ENCODE measurements at places on chromosomes 13 and 19.

GRCh38 chr19:45170146-45171106 lies 7.6 kb downstream of the TRAPPC6A start:
- DNase-seq: no peak

GRCh38 chr19:7965921-7966665 lies 22.6 kb upstream of the TIMM44 start:
- no peak for DNase-seq

DNA sequence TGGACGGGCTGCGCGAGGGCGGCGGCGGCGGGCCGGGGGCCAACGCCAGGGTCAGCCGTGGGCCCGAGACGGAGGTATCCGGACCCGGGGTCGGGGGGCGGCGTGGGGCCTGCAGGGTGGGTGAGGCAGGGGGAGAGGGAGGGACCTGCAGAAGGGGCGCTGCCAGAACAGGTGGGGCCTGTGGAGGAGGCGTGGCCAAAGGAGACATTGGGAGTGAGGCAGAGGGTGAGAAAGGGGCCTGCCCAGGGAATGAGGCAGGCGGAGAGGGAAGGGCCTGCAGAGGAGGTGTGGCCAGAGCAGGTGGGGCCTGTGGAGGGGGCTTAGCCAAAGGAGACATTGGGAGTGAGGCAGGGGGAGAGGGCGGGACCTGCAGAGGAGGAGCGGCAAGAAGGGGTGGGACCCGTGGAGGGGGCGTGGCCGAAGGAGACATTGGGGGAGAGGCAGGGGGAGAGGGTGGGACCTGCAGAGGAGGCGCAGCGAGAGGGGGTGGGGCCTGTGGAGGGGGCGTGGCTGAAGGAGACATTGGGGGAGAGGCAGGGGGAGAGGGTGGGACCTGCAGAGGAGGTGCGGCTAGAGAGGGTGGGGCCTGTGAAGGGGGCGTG lies 4.2 kb downstream of the PRR36 start:
- peak; percentile 81 for DNase-seq

DNA sequence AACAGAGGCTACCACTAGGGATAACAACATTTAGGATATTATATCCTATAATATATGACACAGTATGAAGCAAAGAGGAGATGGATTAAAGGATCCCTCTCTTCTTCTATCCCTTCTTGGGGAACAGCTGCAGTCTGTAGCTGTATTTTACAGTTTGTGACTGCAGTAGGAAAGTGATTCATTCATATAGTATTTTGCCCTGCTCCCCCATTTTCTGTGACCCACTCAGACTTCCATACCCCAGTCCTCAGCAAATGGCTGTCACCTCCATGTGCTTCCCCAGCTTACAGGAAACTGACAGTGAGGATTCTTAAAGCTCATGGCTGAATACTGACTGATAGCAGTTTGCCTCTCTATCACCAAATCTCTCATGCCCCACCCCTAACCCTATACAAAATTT lies 27.5 kb downstream of the MICU2 start:
- no peak for DNase-seq

DNA sequence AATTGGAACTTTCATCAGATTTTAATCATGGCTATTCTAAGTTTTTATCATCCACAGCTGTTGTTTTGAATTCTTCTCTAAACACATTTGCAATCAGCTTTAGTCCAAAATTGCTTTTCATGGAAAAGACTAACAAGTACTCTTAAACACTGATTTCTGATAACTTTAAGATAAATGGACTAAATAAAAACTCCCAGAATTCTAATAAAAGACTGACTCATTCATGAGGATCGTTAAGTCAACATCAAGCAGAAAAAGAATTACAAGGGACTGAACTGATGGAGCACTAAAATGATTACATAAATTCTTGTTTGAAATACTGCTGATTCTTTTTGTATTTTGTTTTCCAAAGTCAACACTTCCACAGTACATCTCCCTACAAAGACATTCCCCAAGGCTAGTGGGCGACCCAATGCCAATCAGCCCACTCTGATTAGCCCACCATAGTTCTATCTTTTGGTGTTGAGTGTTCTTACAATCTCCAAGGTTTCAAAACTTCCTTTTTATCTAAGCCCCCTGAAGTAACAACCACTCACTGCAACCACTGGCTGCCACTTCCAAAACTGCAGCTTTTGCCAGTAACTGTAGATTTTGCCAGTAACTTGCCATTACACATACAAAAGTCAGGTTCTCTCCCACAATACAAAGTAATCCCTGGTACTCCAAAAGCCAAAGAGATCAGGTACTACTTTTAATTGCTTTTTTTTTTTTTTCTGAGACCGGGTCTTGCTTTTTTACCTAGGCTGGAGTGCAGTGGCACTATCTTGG lies 14.0 kb upstream of the NAA16 start:
- no peak for DNase-seq

Measured in neural progenitor cell (in vitro differentiated cells).